Naive thymus-derived CD8-positive, alpha-beta T cell (primary cell): ENCODE measurements at places on chromosomes 7 and 10. TPM values are rescaled to one million over a fixed set of nuclear protein-coding genes. Genes with fewer than 3 reads are reported as not detected.
A peak's percentile ranks its signal among the peaks of the same experiment; 100 is the strongest.

The OR6V1 gene
- polyA plus RNA-seq = not detected

The IL6 gene
- not detected for polyA plus RNA-seq

The SPDYE2 gene
- 0.22 TPM for polyA plus RNA-seq

The HHEX gene
- 0.09 TPM for polyA plus RNA-seq

The TEX47 gene
- not detected for polyA plus RNA-seq

The ICA1 gene
- 0.71 TPM for polyA plus RNA-seq

The FRA10AC1 gene
- polyA plus RNA-seq = 5.9 TPM

The GIMAP5 gene
- polyA plus RNA-seq = 320 TPM

The ACTL6B gene
- not detected for polyA plus RNA-seq

- H3K27ac ChIP-seq = peak overlapping the region; percentile 95
- H3K4me1 ChIP-seq = peaks cover 40% of the 10 kb centered on the region
- peak overlapping the region; percentile 89 for H3K4me3 ChIP-seq
- no peaks in the 10 kb centered on the region for H3K27me3 ChIP-seq
Measured at GRCh38 chr7:7761974-7762779, 43.8 kb upstream of the RPA3 start.

DNA sequence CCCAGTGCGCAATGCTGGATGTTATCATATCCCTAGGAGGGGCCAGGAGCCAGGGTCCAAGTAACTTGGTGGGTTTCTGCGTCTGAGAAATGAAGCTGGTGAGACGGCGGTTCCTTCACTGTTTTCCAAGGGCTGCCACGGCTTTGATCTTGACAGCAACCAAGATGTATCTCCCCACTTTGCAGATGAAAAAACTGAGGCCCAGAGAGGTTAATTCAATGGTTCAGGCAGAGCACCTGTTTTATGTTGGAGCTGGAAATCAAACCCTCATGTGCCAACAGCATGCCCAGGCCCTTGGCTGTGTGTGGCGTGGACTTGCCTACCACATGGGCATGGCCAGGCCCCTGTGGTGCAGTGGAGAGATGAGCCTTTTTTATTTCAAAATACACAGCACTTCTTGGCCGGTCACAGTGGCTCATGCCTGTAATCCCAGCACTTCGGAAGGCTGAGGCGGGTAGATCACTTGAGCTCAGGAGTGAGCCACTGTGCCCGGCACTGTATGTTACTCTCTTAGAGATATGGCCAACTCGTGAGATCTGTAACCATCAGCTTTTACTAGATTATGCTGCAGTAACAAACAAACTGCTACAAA, 225.2 kb upstream of the SH2B2 start:
- DNase-seq = no peak
- H3K4me3 ChIP-seq = no peak overlapping the region
- no peak overlapping the region for H3K27ac ChIP-seq
